ENCODE measurements at places on chromosomes 7 and 10.

DNA sequence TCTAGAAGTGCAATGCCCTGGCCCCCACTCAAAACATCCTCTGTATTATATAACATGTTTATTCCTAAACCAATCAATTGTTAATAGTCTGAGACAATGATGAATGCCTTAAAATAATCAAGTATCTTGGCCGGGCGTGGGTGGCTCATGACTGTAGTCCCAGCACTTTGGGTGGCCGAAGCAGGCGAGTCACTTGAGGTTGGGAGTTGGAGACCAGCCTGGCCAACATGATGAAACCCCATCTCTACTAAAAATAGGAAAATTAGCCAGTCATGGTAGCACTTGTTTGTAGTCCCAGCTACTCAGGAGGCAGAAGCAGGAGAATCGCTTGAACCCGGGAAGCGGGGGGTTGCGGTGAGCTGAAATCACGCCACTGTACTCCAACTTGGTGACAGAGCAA, 29.4 kb upstream of the CACNA2D1 start:
- DNase-seq: no peak

DNA sequence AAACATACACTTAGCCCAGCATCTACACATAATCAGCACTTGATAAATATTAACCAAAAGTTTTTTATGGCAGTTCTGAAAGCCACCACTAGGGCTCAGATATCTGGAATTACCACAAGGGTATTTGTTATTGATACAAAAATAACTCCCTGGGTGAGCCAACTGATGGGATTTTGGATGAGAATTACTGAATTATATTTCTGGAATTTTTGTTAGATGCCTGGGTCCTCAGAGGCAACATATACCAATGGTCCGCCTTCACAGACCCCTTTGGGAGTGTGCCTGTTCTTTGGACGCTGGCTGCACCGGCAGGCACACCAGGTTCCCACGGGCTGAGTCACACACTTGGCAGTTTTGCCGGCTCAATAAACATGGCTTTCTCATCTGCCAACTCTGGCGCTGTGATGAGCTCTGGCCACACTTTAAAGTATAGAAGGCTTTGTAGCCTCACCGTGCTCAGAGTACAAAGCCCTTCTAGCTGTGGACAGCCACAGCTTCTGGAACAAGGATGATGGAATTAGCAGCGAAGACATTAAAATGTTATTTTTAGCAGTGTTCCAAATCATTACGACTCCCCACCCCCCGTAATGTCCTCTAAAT, 24.5 kb upstream of the EEPD1 start:
- DNase-seq: no peak

DNA sequence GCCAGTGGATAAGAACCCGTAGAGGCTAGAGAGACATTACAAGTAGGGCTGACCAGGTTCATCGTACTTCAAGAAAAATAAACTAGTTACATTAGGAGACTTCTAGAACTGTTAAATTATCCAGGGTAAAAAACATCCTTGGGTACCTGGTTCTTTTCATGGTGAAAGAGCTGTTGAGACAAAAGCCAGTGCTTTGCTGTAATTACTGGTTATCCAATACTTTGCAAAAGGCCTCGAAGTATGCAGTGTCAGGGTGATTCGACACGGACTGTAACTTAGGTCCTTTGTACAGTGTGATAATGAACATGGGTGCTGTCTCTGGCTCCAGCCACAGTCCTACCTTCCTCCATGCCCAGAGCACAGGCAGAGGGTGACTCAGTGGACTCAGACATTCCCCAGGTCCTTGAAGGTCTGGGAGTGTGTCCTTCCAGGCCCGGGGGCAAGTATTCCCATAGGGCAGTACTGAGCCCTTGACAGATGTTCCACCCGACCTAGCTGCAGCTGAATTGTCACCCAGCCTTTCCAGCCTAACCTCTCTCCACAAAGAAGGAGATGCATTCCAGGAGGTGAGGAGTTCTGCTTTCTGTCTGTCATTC, 123.6 kb upstream of the TMEM72 start:
- DNase-seq: no peak

DNA sequence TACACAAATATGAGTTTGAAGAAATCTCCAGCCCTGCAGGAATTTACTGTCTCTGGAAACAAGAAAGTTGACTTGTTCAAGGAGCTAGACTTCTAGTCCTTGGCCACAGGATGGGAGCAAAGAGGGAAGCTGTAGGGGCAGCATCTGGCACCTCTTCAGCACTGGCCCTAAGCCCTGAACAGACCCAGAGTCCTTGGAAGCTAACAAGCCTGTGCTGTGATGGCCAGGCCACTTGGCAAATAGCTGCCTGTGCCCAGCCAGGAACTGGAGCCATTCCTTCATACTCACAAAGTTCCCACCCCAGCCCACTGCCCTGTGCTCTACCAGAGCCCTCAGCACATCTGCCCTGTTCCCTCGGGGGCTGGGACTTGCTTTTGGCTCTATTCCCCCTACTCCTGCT, 9.4 kb upstream of the COL13A1 start:
- DNase-seq: no peak

DNA sequence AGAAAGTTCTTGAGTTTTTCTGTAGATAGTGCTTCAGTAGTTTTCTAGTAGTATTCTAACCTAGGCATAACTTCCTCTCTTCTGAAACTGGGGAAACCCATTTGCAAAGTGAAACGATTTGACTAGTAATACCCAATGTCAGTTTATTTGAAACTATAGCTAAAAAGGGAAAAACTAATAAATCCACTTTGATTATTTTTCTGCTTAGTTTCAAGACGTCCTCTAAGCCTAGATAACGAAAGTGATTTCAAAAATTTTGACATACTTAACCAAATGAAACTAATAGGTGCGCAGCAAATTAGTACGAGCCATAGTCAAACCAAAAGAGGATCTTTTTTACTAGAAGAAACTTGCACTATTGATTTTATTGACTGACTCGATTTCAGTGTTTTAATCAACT, 9.8 kb upstream of the SP8 start:
- no peak for DNase-seq

DNA sequence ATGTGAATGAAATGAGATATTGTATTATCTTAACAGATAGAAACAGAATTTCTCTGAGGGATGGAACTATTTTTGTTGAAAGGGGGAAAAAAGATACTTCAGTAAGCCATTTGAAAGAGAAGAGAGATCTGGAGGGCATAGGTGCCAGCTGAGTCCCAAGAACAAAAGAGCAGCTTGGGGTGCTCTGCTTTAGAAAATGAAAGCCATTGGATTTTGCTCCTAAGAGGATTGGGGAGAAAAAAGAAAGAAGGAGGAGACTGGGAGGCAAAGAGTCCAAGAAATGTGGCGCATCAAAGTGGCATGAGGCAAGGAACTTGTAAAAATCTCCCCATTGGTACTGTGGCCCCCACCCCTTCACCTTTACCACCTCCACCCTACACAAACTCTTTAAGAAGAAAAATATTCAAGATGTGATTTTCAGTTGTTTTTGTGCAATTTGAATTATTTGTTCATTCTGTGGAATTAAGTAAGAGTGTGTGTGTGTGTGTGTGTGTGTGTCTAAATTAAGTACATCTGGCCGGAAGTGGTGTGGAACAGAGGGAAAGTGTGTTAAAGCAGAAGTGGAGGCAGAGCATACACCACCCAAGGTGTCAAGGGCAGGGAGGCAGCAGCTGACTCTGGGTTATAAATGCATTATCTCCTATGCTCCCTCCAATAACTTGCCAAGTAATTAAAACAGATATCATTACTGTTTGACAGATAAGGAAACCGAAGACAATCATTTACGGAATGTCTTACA, 9.9 kb upstream of the GNAI1 start:
- DNase-seq: no peak

DNA sequence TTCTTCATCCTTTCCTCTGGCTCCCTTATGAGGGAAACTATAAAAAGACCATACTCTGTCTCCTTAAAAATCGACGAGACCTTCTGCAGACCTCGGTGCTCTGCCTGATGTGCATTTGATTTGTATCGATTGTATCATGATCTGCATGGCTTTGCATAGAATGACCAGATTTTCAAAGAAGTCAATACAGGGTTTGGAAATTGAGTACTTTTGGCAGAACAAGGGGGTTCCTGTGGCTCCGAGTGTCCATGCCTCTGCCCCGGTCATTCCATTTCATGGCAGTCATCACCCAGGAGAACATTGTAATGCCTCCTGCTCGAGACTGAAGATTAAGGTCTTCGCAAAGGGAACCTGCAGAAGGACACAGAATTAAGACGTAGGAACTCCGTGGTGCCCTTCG, 685 bp downstream of the CASP2 start:
- no peak for DNase-seq

DNA sequence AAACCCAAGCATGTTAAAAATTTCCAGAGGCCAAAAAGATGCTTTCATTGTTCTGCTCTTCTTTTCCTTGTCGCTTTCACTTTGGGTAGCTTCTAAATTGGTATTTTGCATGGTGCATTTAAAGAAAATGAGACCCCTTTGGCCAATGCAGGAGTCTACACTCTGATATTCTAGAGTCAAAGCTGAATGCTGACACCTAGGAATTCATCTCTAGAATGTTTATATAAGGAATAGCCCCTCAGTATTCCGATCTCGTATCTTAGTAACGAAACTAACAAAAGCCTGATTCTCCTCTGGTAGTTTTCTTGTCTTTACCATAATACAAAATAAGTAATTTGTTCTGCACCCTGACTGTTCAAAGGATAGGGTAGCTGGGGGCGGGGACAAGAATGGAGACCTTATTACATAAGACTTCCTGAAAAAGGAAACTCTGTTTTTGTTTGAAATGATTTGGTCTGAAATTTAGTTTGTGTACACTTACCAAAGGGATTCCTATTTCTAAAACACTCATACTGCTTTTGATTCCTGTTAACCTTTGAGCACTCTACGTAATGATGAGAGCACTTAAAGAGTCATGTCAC, 17.1 kb downstream of the IKZF1 start:
- no peak for DNase-seq

- no peak for DNase-seq
Measured at GRCh38 chr10:75399461-75400162, 2.0 kb downstream of the ZNF503 start.
